Activated CD4-positive, alpha-beta T cell treated with anti-CD3 and anti-CD28 coated beads, Interleukin-2, amount 10 ng/mL, durations not matched to agents 7 days and 5 days (primary cell): ENCODE measurements at places on chromosomes 1 and 21. TPM values are rescaled to one million over a fixed set of nuclear protein-coding genes. Genes with fewer than 3 reads are reported as not detected.

Gene CLCA2
- total RNA-seq: not detected

Gene AXDND1
- 0.40 TPM for total RNA-seq

- no peaks in the 10 kb centered on the region for H3K4me1 ChIP-seq
- H3K27me3 ChIP-seq: peaks cover 12% of the 10 kb centered on the region
- H3K4me3 ChIP-seq: no peak overlapping the region
- no peak for DNase-seq
Measured at GRCh38 chr1:111924786-111925185, 64.7 kb downstream of the KCND3 start.

- H3K4me3 ChIP-seq: no peak overlapping the region
- DNase-seq: no peak
- no peak overlapping the region for H3K27ac ChIP-seq
- H3K36me3 ChIP-seq: no peaks in the 10 kb centered on the region
- H3K27me3 ChIP-seq: no peaks in the 10 kb centered on the region
- no peaks in the 10 kb centered on the region for H3K4me1 ChIP-seq
Measured at GRCh38 chr1:239169276-239169675, 217.1 kb upstream of the CHRM3 start.

DNA sequence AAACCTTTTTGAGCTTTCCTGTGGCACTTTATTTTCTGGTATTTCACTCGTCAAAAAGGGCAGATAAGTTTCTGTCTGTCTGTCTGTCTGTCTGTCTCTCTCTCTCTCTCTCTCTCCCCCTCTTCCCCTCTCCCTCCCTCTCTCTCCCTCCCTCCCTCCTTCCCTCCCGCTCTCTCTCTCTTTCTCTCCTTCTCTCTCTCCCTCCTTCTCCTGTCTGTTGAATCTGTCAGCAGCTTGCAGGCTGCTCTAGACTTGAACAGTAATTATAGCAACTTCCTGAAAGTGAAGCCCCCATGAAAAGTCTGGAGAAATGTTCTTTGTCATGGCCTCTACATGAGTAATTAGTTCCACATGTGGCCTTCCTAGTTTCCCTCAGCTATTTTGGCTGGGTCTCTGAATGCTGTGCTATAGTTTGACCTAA, 275.2 kb upstream of the C1orf105 start:
- no peak overlapping the region for H3K4me3 ChIP-seq
- peaks cover 7% of the 10 kb centered on the region for H3K4me1 ChIP-seq
- no peak overlapping the region for H3K27ac ChIP-seq
- DNase-seq: no peak
- no peaks in the 10 kb centered on the region for H3K36me3 ChIP-seq
- H3K27me3 ChIP-seq: no peaks in the 10 kb centered on the region

- H3K4me1 ChIP-seq: no peaks in the 10 kb centered on the region
- DNase-seq: no peak
- H3K27me3 ChIP-seq: peaks cover 22% of the 10 kb centered on the region
- no peak overlapping the region for H3K27ac ChIP-seq
- no peak overlapping the region for H3K4me3 ChIP-seq
Measured at GRCh38 chr1:7888248-7889081, 35.6 kb upstream of the UTS2 start.

GRCh38 chr1:36342426-36343185, 19.2 kb upstream of the EVA1B start:
- DNase-seq: peak; percentile 64
- peak overlapping the region; percentile 66 for H3K27ac ChIP-seq
- H3K4me3 ChIP-seq: no peak overlapping the region
- H3K27me3 ChIP-seq: no peaks in the 10 kb centered on the region

GRCh38 chr21:43585924-43586413, 73.3 kb downstream of the HSF2BP start:
- no peaks in the 10 kb centered on the region for H3K36me3 ChIP-seq
- no peak for DNase-seq
- peaks cover 3% of the 10 kb centered on the region for H3K4me1 ChIP-seq
- peaks cover 3% of the 10 kb centered on the region for H3K27me3 ChIP-seq

- no peak overlapping the region for H3K27ac ChIP-seq
- no peak overlapping the region for H3K4me3 ChIP-seq
- no peaks in the 10 kb centered on the region for H3K4me1 ChIP-seq
- no peaks in the 10 kb centered on the region for H3K36me3 ChIP-seq
- no peak for DNase-seq
Measured at GRCh38 chr1:196088541-196088940, 519.7 kb downstream of the KCNT2 start.

DNA sequence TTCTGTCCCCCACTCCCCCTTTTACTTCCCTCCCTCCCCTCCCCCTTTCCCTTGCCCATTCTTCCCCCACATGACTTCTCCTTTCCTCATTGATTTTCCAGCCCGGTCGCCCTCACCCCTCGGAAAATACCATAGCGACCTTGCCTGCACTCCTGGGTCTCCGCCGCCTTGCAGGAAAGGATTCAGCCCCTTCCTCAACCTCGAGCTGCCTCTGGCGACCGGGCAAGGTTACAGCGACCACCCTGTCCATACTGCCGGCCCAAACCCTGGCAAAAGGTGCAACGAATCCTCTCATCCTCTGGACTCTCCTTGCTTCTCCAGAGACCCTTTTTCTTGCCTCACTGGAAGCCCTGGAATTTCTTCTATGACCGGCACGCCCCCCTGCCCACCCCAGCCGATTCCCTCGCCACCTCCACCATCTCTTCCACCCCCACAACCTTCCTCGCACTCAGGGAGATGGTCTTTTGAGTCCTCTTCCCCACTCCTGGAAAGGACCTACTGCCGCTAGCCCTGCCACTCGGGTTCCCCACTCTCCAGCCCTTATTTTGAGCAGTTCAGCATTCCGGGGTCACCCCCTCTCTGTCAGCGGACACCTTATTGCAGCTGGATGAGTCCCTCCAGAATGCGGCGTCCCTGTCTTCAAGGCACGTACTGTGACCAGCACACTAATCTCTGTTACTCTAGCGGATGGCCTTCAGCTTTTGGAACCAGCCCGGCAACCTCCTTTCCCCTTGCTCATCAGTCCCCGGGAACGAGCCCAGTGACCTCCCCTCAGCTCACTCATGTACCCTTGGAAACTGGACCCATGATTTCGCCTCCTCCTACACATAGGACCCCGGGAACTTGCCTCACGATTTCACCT, 846 bp downstream of the NSUN4 start:
- DNase-seq: no peak
- H3K4me3 ChIP-seq: peak overlapping the region; percentile 100
- H3K27ac ChIP-seq: peak overlapping the region; percentile 99
- H3K36me3 ChIP-seq: peaks cover 13% of the 10 kb centered on the region
- H3K27me3 ChIP-seq: no peaks in the 10 kb centered on the region

GRCh38 chr21:41858466-41859296, 20.5 kb downstream of the PRDM15 start:
- H3K36me3 ChIP-seq: peaks cover 9% of the 10 kb centered on the region
- H3K27ac ChIP-seq: no peak overlapping the region
- peaks cover 5% of the 10 kb centered on the region for H3K4me1 ChIP-seq
- no peak for DNase-seq
- no peaks in the 10 kb centered on the region for H3K27me3 ChIP-seq

DNA sequence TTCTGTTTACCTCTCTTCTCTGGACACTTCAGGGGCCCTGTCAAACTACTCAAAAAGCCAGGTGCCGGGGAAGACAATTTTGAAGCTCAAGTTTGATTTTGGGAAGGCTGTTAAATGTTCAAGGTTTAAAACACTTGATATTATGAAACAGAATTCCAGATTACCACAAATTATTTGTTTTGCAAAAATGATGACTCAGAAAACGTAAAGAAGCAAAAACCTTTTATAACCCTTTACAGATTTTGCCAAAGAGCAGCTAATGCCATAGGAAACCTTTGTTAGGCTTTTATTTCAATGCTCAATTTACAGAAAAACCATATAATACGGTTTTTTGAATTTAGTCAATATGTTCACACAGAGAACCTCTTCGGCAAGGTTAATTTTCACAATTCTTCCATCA, 593.4 kb upstream of the ZP4 start:
- DNase-seq: no peak
- H3K27ac ChIP-seq: no peak overlapping the region
- no peak overlapping the region for H3K4me3 ChIP-seq
- no peaks in the 10 kb centered on the region for H3K36me3 ChIP-seq
- no peaks in the 10 kb centered on the region for H3K4me1 ChIP-seq

- peaks cover 37% of the 10 kb centered on the region for H3K27me3 ChIP-seq
- peak; percentile 5 for DNase-seq
- no peak overlapping the region for H3K27ac ChIP-seq
- peak overlapping the region; percentile 41 for H3K4me3 ChIP-seq
Measured at GRCh38 chr21:46098303-46099141, 610 bp downstream of the COL6A2 start.

DNA sequence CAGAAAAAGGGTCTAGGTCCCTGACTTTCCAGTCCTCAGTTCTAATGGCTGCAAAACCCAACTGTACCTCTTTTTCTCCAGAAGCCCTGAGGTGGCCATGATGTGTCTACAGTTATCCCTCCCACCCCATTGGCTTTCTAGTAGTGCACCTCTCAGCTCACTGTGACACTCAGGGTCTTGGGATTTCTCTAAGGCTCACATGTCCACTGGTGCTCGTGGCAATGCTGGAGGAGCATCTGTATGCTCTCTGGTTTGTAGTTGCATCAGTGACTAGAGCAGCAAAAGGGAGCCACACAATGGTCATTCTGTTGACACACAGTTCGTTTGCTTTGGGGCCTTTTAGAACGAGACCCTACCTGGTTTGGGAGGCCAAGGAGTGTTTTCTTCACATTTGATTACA, 81.6 kb upstream of the SYT6 start:
- peaks cover 7% of the 10 kb centered on the region for H3K4me1 ChIP-seq
- H3K27ac ChIP-seq: no peak overlapping the region
- DNase-seq: no peak
- H3K27me3 ChIP-seq: peaks cover 2% of the 10 kb centered on the region
- no peaks in the 10 kb centered on the region for H3K36me3 ChIP-seq

DNA sequence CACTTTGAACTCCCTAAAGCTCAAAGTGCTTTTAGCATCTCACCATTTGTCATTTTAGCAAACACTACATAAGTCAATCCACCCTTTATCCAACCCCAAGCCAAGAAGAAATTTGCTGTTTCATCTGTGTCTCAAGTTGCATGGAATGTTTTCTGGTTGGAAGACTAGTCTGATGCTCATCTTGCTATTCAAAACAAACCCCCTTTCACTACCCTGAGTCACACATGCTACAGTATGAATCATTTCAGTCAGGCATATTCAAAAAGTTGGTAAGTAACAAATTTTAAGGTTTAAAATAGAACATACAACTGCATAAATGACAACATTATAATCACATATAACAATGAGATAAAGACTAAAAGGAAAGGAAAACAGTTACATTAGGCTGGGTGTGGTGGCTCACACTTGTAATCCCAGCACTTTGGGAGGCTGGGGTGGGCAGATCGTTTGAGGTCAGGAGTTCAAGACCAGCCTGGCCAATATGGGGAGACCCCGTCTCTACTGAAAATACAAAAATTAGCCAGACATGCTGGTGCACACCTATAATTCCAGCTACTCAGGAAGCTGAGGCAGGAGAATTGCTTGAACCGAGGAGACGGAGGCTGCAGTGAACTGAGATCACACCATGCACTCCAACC, 38.7 kb downstream of the DSTYK start:
- no peak overlapping the region for H3K4me3 ChIP-seq
- no peak overlapping the region for H3K27ac ChIP-seq
- H3K27me3 ChIP-seq: no peaks in the 10 kb centered on the region
- no peak for DNase-seq

GRCh38 chr21:46093668-46094400, 4.1 kb upstream of the COL6A2 start:
- DNase-seq: no peak
- peaks cover 4% of the 10 kb centered on the region for H3K27me3 ChIP-seq
- peaks cover 2% of the 10 kb centered on the region for H3K36me3 ChIP-seq
- H3K4me3 ChIP-seq: no peak overlapping the region
- no peak overlapping the region for H3K27ac ChIP-seq
- H3K4me1 ChIP-seq: no peaks in the 10 kb centered on the region
